ENCODE measurements at places on chromosomes 13 and 19. TPM values are rescaled to one million over a fixed set of nuclear protein-coding genes. Genes with fewer than 3 reads are reported as not detected.

APOC1 gene
- 0.47 TPM for total RNA-seq

LAIR1 gene
- total RNA-seq = not detected

ELSPBP1 gene
- total RNA-seq = not detected

AP1M2 gene
- 2.5 TPM for total RNA-seq

KLF1 gene
- 0.12 TPM for total RNA-seq
